ENCODE measurements at places on chromosomes 2 and 18. TPM values are rescaled to one million over a fixed set of nuclear protein-coding genes. Genes with fewer than 3 reads are reported as not detected.

Gene RNF125
- 21.6 TPM for total RNA-seq

DNA sequence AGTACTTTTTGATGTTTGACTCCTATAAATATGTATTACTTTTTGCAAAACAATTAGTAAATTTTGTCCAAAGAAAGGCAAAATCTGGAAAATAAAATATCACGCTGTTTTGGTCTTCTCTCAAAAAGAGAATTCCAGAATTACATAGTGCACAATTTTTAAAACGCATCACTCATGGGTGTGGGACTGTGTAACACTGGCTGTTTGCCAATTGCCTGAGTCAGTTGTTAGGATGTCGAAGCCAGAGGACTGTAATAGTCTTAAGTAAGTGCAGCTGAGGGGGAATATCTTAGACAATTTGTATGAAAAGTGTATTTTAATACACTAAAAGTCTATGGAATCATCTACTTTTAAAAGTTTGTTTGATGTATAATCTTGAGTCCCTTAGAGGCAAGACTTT is 24.1 kb upstream of the EPHA4 start:
- DNase-seq = no peak

GRCh38 chr2:177817300-177817699 is 255.3 kb downstream of the PDE11A start:
- DNase-seq = no peak

- DNase-seq = peak; percentile 27
Measured at GRCh38 chr2:110678457-110679336, 834 bp upstream of the BUB1 start.

GRCh38 chr2:28088970-28089369 is 198.4 kb downstream of the BABAM2 start:
- DNase-seq = no peak

GRCh38 chr2:122748552-122749011 is 993.1 kb downstream of the TSN start:
- no peak for DNase-seq

Gene ZSWIM2
- total RNA-seq = not detected

Gene ANAPC1
- 113 TPM for total RNA-seq

Gene PRKAG3
- not detected for total RNA-seq

DNA sequence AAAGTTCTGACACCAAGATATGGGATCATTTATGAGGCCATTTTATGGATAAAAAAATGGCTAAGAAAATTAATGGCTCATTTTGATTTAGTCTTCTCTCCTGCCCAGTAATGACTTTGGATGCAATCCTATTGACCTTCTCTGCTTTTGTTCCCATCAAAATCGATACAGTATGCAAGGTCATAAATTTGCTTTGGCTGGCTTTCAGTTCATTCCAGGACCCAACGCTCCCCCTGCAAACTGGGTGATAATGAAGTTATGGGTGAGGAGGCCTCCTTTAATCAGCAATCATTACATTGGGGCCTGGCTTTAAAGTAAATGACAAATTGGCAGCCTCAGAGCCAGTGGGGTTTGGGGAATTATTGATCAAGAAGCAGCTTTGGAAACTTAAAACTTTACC is 351.8 kb upstream of the GYPC start:
- no peak for DNase-seq

DNA sequence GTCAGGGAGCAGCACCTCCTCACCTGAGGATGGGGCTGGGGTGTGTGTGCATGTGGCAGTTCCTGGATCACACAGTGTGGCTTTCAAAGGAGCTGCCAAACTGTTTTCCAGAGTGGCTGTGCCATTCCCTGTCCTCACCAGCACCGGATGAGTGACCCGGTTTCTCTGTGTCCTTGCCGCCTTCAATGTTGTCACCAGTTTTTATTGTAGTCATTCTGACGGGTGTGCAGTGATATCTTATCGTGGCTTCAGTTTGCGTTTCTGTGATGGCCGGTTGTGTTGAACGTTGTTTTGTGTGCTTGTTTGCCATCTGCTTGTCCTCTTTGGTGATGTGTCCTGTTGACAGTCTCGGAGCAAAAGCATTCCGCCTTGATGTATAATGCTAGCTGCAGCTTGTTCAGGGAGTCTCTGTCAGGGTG is 108.9 kb downstream of the ATP9B start:
- DNase-seq = no peak

DNA sequence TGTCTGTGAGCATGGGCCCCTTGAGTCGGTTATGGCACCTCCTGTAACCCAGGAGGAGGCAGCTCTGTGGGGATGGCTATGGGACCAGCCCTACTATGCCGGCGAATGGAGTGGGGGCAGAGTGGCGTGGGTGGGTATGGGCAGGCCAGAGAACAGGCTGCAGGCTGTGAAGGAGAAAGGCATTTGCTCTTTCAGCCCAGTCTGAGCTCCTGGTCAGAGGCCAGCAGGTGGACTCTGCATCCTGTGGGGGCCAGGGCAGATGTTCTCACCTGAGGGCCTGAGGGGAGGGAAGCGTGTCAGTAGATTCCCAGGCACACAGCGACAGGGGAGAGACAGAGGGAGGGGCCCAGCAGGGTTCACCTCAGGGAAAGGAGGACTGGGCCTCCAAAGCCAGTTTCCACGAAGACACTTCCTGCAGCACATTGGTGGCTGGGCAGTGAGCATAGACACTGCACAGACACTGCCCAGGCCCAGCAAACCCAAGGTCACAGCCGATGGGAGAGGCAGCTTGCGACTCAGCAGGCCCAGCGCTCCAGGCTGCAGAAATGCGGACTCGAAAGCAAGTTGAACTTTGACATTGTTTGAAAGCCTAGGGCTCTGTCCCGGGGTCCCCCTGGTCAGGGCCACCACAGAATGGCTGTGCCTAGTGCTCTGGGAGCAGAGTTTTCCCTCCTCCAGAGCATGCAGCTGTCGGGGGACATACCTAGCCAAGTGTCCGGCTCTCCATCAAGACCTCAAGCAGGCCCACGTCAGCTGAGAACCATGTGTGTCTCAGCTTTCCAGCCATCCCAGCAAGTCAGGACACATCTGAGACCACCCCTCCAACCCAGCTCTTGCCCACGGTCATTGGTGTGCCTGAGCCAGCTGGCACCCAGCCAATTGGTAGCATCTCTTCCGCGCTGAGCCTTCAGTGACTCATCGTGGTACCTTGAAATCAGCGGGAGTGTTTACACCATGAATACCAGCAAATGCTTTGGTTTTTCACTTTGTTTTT is 53.8 kb downstream of the TGOLN2 start:
- DNase-seq = peak; percentile 29

GRCh38 chr2:33129263-33130053 is 182.7 kb downstream of the LTBP1 start:
- DNase-seq = no peak

DNA sequence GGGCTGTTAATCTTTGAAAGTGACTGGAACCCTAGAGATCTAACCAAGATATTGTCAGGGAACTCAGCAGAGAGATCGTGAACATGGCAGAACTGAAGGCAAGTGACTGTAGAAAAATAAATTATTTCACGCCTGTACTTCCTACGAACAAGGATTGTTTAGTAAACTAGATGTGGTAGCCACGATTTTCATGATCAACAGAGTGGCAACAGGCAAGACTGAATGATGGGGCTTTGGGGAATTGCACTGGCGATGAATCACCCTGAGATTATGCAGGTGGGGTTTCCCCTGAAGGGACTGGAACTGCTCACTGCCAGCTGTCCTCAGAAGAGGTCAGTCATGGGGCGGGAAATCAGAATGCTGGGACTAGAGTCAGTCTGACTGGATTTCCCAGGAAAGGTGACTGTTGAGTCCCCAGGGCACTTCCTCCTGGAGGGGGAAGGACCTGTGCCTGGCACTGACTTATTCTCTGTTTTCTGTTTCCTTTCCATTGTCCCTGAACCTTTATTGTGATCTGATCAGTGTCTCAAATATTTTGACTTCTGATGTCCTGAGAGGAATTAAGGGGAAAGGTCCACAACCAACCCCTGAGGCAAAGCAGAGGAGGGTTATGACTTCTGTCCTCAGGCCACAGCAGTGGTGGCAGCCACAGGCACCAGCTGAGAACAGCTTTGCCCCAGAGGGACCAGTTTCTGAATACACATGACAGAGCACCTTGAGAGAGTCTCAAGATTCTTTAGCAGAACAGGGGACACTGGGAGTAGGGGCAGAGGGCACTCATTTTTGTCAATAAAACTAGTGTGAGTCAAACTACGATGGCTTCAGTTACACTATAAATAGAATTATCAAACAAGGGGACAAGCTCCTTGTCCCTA is 70.0 kb downstream of the NAB1 start:
- DNase-seq = peak; percentile 86

DNA sequence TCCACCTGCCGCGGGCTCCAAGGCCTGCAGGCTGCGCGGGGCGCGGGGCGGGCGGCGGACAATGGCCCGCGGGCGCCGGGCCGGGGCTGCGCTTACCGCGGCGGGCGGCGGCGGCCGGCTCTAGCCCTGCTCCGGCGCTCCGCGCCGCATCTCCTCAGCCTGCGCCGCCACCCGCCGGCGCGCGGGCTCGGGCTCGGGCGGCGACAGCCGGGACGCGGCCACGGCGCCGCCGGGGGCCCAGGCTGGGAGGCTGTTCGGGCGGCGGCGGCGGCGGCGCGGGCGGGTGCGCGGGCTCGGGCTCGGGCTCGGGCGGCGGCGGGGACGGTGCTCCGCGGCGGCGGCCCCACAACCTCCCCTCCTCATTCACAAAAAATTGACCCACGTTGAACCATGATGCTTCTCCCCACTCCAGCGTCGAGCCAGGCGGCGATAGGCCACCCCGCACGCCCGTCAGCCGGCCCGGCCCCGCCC is at the start of gene HDAC4:
Gene HDAC4, minus strand, starts transcription at position 425 of the 471 bp plus-strand sequence. CDS start 48,321 bp downstream, outside the sequence.
- DNase-seq = no peak

Gene STK39
- total RNA-seq = 42.1 TPM

DNA sequence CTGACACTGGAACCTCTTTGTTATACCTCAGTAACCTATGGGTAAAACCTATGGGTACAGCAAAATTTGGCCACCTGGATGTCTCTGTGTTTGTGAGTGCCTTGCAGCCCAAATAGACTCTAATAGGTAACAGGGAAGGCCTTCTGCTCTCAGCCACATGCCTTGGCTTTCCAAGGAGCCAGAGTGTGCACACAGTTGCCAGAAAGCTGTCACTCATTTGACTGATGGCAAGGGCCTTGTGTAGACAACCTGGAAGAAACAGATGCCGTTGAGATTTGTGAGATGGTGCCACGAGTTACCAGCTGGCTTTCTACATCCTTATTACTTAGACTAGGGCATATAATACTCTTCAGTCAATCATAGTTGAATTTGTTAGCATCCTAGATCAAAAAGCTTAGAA is 90.1 kb upstream of the RAB12 start:
- no peak for DNase-seq

GRCh38 chr2:180983468-180984242 is 3.2 kb downstream of the UBE2E3 start:
- DNase-seq = peak; percentile 40

Gene TRAK2
- total RNA-seq = 22.5 TPM

Gene C2orf15
- 0.87 TPM for total RNA-seq

DNA sequence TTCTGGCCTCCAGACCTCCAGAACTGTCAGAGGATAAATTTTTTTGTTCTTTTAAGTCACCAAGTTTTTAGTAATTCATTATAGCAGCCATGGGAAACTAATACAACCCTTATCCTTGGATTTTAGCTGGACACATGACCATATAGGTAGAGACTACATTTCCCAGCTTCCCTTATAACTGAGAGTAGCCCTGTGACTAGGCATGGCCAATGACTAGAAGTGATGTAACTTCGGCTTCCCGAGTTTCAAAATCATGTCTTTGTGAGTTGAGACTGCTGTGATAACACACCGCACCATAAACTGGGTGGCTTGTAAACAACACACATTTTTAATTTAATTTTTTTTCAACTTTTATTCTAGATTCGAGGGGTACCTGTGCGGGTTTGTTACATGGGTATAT is 134.0 kb upstream of the SERTAD2 start:
- DNase-seq = no peak

- no peak for DNase-seq
Measured at GRCh38 chr2:88053296-88053695, 2.3 kb downstream of the KRCC1 start.

Gene BUB1
- total RNA-seq = 93.5 TPM

DNA sequence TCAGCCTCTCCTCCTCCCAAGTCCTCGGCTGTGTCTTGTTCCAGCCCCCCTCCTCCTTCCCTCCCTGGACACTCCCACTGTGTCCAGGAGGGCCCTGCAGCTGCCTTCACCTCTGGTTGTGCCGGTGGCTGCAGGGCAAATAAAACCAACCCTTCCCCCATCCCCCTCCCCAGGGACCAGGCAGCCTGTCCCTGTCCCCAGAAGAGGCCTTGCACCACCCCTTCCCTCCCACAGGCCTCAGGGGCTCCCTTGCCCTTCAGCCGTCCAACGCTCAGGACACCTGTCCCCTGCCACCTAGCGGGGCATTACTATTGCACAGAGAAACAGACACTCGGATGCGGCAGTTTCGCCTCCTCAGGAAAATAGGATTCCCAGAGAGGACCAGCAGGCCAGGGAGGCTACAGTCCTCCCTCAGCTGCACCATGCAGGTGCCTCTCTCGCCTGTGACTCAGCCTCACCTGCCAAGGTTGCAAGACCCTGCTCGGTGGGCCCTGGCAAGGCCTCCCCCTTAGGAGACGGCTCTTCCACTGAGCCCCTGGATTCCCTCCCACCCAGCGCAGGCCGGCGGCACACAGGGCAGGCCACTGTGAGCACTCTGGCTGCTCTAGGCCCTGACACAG is 5.5 kb upstream of the GPC1 start:
- DNase-seq = peak; percentile 2

Gene DCDC2C
- total RNA-seq = not detected

DNA sequence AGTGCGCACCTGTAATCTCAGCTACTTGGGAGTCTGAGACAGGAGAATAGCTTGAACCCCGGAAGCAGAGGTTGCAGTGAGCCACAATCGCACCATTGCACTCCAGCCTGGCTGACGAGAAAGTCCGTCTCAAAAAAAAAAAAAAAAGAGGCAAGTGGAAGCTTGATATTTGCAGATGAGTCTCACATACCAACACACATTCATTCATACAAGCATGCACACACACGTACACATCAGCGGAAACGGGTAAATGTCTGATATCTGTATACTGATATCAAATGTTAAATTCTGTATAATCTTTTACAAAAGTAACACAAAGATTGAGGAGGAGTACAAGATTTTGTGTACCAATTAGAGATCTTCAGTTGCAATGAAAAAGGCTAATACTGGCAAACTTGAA is 47.8 kb upstream of the SPOPL start:
- no peak for DNase-seq

DNA sequence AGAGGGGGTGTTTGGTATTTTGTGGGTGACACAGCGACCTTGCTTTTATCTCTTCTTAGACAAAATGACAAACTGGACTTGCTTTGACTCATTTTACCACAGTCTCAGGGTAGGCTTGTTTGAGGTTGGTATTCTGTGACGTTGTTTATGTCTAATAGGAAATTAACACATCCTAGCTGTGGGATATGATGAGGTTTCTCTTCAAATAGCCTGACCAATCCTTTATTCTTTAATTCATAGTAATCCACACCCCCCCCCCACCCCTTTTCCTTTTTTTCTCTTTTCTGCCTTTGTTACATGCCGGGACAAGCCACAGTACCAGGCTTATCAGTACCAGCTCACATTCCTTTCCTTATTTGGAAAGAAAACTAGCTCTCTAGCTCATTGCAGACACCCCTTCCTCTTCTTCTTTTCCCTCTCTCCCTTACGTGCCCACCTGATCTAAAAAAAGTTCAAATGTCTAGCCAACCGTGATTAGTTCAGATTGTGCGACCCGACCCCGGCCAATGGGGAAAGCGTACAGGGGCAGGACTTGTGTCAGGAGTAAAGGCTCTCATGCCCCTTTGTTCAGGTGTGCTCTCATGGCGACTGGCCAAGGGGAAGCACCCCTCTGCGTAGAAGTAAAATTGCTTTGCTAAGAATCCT is 52.2 kb upstream of the PTPRM start:
- DNase-seq = no peak

Data from activated CD4-positive, alpha-beta T cell treated with anti-CD3 and anti-CD28 coated beads for 36 hours (primary cell).